ENCODE measurements at places on chromosomes 1 and 21.

DNA sequence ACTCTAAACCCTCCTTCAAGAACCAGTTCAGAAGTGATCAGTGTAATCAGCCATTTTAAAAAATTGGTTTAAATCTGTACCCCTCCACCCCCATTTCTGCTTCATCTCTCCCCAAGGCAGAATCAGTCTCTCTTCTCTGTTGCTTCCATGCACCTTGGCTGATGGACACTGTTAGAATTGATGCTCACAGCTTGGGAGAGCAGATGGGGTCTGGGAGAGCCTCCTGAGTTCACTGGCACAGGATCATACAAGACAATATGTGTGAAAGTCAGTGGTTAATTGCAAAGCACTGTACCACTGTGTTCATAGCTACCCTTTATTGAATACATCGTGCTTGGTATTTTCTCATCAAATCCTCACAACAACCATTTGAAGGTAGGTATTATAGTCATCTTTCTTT lies 140.9 kb downstream of the ROR1 start:
- no peak for DNase-seq

GRCh38 chr1:230709619-230710542 lies 4.0 kb downstream of the AGT start:
- no peak for DNase-seq

DNA sequence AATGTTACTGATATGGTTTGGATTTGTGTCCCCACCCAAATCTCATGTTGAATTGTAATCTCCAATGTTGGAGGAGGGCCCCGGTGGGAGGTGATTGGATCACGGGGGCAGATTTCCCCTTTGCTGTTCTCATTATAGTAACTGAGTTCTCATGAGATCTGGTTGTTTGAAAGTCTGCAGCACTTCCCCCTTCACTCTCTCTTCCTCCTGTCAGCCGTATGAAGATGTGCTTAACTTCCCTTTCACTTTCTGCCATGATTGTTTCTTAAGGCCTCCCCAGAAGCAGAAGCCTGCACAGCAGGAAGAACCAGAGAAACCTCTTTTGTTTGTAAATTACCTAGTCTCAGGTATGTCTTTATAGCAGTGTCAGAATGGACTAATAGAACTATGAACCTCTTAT lies 28.4 kb downstream of the TRIM33 start:
- DNase-seq = no peak

DNA sequence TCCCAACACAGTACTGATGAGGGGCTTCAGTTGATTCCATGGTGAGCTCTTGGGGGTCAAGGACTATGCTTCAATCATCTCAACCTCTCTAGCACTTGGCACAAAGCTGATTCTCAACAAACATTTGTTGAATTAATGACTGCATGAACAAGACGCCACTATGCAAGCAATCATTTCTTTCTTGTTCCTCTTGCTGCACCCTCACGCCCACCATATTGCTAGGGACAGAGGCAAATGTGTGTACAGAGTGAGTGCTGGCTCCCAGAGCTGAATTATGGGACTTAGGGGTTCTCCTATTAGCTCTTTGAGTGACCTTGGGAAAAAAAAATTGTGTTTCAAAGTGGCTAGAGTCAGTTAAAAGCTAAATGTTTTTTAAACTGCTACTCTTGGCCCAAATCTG lies 2.5 kb downstream of the ADAR start:
- no peak for DNase-seq

DNA sequence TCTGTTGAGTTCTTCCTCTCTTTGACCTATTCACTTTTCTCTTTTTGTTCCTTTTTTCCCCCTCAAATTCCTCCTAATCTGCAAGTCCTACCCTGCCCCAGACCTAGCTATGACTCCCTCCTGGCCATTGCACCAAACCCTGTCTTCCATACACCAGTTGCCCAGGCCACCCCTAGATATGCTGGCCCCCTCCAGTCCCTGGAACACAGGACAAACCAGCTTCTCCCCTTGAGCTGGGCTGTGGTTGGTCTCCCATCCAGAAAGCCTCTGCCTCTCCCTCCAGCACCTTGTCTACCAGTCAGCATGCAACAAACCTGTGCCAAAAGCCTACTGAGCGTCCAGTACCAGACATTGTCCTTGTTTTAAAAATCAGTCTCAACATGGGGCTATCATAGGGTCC lies 59.4 kb downstream of the ELK4 start:
- DNase-seq = no peak

DNA sequence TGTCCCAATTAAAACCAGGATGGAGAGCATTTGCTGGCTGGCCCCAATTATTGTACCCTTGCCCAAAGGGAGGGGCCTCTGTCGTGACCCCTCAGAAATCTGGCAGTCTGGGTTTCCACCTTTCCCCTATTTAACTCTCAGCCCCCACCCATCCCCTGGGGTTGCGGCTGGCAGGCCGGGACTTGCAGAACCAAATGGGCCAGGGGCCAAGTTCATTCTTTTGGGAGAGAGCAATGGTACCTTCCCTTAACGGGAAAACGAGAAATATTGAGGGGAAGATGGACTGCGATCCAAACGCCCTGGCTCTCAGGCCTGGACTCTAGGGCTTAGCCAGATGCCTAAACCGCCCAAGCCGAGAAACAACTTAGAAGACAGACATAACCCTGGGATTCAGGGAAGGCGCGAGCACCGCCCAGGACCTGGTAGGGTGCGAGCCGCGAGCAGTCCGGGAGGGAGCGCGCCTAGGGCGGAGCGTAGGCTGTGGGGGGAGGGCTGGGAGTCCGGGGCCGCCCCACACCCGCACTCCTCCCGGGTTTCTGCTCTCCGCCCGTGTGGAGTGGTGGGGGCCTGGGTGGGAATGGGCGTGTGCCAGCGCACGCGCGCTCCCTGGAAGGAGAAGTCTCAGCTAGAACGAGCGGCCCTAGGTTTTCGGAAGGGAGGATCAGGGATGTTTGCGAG lies at the start of gene SLC27A3:
Gene SLC27A3, plus strand, starts transcription at position 628 of the 678 bp plus-strand sequence. CDS start 91 bp downstream, outside the sequence.
- DNase-seq = peak; percentile 29

DNA sequence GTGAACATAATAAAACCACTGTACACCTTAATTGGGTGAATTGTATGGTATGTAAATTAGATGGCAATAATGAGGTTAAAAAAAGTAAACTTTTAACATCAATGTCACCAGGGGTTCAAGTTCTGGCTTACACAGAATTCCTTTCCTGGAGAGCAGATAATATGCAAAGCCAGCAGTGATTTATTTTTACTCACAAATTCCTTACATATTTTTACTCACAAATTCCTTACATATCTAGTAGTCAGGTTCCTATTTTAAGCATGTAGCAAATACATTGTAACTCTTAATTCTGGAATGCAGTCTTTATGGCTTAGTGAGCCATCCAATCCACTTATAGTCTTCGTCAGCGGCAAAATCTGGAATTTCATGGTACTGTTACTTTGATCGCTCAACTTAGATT lies 1.3 kb upstream of the UBE4B start:
- no peak for DNase-seq
